ENCODE measurements at places on chromosomes 11 and 22.

- DNase-seq, result no peak
These were observed 95.0 kb downstream of the PDHX start for GRCh38 chr11:35011389-35011788.

GRCh38 chr11:87299041-87299481 is 261.3 kb downstream of the TMEM135 start:
- no peak for DNase-seq

- no peak for DNase-seq
These were observed 107.4 kb downstream of the SEZ6L start for GRCh38 chr22:26276529-26277160.

DNA sequence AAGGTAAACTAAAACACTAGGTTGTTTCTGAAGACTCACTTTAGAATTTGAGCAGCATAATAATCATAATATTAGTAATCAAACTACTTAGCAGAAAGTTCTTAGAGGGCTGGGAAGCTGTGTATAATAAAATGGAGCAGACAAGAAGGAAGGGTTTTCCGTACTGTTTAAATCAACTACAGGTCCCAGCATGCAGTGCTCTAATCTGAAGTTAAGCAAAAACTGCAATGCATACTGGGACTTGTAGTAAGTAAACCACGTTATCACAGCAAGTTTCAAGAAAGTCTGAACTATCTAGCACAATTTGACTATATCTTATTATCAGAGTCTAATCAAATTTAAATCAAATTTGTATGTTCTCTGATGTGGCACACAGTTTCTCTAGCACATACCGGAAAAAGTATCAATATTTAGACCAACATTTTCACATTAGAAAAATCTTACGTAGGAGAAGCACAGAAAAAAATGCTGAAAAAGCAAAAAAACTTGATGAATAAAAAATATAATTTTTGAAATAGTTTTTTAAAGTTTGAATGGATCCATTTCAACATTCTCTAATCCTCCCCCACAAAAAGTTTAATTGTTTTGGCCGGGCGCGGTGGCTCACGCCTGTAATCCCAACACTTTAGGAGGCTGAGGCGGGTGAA is 8.2 kb downstream of the PHF21A start:
- peak; percentile 77 for DNase-seq

DNA sequence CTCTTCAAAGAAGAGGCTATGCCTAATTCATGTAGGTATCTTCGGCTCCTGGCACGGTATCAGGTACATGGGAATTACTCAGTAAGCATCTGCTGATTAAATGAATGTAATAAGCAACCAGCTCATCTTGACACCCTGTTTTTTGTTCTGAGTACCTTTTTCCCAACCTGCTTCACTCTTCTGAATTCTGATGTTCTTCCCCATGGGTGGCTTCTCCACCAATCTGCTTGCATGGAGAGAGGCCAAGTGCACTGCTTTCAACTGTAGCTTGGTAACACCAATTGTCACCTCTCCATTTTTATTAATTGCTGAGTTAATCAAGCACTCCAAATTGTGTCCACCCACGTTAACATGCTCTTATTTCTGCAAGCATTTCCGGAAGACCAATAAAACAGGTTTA is 40.5 kb downstream of the LARGE1 start:
- DNase-seq, result no peak

GRCh38 chr22:22867996-22868715 is 19.5 kb upstream of the IGLL5 start:
- DNase-seq, result no peak

GRCh38 chr22:31343235-31344191 is 2.6 kb downstream of the PATZ1 start:
- DNase-seq, result peak; percentile 88

GRCh38 chr11:94656968-94657367 is 89.8 kb downstream of the PIWIL4 start:
- no peak for DNase-seq
